ENCODE measurements at places on chromosomes 11 and 22.

GRCh38 chr22:28151151-28151816 lies 232.2 kb upstream of the PITPNB start:
- no peak for DNase-seq

DNA sequence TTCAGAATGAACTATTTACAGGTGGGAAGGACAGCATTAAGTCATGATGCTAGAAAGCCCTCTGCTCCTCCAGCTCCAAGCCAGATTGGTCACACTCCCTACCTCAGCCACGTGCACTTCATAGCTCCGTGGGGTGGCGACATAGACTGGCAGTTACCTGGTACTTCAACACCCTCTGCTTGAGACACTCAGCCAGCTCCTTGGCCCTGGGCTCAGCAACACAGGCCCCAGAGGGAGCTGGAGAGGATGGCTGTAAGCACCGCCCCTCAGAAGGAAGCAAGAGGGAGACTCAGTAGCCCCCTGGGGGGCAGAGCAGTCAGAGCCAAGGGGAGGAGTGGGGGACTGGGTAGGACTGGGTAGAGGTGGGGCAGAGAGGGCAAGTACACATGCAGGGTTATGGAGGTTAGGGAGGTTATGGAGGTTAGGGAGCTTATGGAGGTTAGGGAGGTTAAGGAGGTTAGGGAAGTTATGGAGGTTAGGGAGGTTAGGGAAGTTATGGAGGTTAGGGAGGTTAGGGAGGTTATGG lies 102.1 kb upstream of the BID start:
- no peak for DNase-seq

GRCh38 chr11:131234221-131234620 lies 136.2 kb upstream of the NTM start:
- DNase-seq: no peak

DNA sequence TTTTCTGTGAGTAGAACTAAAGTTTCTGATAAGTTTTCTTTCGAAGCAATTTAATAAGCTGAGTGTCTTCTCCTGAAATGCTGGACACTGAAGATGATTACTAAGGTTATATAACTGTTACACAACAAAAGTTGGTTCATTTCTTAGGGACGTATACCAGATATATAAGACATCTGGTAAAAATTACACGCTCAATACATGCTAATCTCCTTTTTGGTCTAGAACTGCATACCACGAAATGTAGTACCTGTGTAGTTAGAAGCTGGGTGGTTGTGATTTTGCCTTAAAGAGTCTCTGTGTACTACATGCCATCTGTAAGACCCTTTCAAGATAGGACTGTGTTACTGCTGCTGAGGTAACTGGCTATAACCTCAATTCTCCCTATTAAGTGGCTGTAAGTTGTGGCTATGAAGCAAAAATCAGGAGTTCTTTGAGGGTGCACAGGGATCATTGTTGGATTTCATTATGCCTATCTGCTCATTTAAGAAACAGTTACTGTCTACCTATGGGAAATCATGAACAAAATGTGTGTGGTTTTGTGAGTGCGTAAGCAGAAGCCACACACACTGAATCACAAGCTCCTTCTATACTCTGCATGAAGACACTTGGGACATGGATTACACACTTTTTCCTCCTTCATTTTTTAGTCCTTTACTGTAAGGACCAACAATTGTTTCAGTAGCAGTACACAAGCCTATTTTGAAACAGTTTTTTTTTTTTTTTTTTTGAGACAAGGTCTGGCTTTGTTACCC lies 195.9 kb downstream of the SWAP70 start:
- DNase-seq: no peak

GRCh38 chr11:46560300-46560991 lies 33.4 kb downstream of the AMBRA1 start:
- DNase-seq: no peak

DNA sequence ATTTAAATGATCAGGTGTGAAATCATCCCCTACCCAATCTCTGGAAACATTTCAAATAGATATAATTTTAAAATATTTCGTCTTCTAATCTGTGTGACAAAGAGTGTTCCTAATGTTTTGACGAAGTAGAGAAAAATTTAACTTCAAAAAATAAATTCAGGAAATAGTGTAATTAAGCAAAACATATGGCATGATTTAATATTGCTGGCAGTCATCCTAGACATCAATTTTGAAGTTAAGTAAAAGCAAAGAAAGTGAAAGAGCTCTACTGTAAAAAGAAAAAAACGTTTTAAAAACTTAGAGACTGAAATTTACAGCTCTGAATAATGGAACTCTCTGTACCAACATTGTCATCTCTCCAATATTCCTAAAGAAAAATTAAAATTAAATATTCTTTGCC lies 1062.3 kb downstream of the LRRC4C start:
- DNase-seq: no peak

DNA sequence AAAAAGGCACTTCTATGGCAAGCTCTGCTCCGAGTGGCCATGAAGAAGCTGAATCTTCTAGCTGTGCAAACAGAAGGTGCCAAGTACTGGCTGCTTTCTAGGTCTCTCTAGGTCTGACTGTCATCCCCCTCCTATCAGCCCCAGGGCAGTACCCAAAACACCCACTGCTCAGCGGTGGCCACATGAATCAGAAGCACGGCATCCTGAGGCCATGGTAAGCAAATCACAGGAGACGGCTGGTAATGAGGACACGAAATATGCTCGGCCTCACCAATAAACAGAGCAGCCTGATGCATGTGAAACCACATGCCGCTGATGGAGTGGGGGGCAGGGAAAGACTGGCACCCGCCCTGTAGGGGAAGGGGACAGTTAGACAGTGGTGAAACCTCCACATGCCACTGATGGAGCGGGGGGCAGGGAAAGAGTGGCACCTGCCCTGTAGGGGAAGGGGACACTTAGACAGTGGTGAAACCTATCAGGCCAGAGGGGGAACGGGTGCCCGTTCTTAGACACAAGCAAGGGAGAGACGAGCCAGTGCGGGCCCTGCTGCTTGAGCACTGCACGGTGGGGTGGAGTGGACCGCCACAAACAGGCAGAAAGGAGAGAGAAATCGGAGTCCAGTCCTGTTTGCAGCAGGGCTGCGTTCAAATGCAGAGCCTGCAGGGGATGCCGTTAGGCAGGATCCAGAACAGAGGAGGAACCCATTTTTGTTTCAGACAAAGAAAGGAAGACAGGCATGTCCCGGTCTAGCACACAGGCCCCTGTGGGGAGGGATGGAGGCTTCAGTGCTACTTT lies 29.9 kb upstream of the MOB2 start:
- no peak for DNase-seq

- DNase-seq: no peak
Observed at GRCh38 chr22:23064381-23065068, 5.8 kb upstream of the GNAZ start.

DNA sequence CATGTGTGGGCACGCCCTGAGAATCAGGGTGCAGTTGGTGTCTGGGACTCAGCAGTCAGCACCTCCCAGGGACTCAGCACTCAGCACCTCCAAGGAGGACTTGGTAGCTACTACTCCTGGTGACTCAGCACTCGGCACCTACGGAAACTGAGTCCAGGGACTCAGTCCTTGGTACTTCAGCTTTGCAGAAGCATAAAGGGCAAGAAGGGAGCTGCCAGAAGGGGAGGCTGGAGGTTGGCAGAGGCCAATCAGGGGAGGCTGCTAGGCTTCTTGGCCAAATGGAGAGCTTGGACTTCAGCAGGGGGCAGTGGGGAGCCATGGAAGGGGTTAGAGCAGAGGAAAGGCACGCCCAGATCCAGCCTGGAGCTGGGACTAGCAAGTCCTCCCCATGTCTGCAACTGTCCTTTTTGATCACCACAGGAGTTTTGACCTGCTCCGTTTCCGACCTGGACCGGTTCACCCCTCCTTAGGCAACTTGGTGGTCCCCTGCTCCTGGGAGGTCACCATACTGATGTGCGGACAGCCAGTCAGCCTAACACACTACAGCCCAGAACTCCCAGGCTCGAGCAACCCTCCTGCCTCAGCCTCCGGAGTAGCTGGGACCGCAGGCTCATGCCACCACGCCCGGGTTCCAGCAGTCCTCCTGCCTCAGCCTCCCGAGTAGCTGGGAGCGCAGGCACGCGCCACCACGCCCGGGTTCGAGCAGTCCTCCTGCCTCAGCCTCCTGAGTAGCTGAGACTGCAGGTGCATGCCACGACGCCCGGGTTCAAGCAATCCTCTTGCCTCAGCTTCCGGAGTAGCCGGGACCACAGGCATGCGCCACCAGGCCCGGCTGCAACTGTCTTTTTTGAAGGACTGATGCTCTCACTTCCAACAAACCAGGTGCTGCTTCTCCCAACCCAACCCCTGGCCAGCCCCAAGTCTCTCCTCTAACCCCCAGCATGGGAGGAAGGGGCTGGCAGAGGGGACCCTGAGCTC lies 1.5 kb downstream of the ANO9 start:
- no peak for DNase-seq

DNA sequence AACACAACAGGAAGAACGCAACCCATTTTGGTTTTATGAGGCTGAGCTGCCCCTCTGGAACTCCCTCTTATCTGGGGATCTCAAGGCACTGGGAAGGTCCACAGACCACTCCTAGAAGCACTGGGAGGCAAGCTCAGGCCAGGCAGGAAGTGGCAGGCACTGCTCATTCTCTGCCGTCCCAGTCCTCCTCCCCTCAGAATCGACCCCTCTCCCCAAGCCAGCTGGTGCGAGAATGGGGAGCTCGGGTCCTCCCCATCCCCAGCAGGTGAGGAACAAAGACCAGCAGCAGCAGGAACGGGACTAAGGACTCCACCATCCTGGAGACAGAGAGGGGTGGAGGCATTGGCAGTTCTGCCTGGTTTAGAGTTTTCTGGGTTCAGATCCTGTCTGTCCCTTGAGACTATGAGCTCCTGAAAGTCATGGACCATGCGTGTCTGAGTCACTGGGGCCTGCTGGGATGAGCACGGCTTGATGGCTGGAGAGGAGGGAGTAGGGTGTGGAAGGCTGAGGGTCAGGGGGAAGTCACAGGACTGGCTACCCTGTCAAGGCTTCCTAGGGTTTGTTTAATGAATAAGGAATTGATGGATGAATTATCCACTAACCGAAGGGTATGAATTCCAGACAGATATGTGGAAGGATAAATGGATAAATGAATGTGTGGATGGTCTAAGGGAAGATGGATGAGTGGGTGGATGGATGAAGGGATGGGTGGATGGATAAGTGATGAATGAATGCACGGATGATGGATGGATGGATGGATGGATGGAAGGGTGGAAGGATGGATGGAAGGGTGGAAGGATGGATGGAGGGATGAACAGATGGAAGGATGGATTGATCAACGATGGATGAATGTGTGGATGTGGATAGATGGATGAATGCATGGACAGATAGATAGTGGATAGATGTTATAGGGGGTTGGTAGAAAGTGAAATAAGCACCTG lies 6.4 kb downstream of the MYEOV start:
- DNase-seq: no peak

- peak; percentile 69 for DNase-seq
Observed at GRCh38 chr11:63813035-63813562, at the start of gene SPINDOC. Gene SPINDOC (plus strand): TSS chr11:63813456. CDS start chr11:63813687, 231 bp downstream.

DNA sequence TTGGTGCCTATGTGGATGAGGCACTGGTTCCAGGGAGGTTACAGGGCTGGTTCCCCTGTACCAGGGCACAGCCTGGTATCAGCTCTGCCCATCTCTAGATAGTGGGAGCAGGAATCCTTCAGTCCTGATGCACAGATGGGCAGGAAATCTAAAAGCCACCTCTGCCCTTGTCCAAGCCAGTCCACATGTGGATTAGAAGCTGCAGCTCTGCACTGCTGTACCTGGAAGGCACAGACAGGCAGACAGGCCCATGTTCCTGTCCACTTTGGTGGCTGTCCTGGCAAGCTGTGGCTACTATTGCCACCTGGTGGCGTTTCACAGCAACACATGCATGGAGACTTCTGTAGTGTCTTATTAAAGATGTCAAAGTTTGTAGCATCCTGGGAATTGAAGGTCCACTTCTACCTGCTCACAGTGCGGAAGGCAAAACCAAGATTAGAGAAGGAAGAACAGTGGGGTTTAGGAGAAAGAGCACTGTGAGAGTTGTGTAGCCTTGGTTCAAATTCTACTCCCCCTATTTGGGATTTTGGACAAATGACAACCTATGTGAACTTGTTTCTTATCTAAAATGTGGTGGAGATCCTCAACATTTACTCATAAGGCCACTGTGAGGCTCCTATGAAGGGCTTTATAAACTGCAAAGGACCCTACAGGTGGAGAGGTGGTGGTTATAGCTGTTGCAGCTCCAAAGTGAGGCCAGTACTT lies 30.1 kb downstream of the NAV2 start:
- no peak for DNase-seq

- DNase-seq: no peak
Observed at GRCh38 chr11:67996622-67997474, 7.0 kb downstream of the UNC93B1 start.

DNA sequence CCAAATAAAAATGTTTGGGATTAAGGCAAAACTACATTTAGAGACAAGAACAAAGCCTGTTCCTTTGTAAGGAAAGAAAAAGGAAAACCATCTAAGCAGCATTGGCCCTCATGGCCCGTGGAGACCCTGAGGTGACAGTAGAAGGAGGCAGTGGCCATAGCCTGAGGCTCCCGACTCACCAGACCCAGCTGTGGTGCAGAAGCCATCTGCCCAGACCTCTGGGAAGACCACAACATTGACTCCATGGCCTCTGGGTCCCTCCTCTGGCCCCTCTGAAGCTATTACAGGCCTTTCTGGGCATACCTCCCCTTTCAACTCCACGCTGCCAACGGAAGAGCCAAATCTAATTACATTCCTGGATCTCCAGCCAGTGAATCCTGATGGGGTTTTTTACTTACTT lies 6.4 kb downstream of the PRAME start:
- DNase-seq: no peak

GRCh38 chr11:47488674-47489394 lies 39.9 kb upstream of the RAPSN start:
- DNase-seq: no peak

- no peak for DNase-seq
Observed at GRCh38 chr11:10916665-10917064, 58.8 kb upstream of the ZBED5 start.

GRCh38 chr11:34366522-34366921 lies 8.7 kb upstream of the ABTB2 start:
- no peak for DNase-seq

DNA sequence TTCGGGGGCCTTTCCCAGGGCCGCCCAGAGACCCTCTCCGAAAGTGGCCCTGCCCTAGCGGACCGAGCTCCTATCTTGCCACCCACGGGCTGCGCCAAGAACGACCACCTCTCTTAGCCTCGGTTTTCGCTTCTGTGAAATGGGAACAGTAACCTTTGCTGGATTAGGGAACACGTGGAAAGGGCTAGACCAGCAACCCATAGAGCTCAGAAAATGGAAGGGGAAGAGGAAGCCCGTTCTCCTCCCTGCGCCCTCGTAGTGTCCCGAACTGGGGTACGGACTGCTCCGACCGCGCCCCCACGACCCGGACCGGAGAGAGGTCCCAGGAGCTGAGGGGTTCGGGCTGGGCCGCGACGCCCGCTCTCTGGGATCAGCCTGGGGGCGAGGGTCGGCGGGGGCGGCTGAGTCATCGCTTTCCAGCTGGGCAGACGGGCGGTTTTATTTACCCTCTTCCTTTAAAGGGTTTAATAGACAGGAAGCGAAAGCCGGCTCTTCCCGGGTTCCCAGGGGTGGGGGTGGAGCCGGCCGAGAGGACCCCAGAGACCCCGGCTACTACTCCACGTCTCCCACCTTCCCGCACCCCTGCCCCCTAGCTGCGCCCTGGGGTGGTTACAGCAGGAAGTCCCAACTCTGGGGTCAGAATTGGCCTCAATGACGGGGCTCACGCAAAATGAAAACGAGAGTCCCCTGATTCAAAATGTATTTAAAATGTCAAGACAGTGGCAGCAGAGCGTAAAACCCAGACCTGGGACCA lies 907 bp upstream of the PHLDA2 start:
- DNase-seq: no peak
